Activated CD4-positive, alpha-beta T cell treated with anti-CD3 and anti-CD28 coated beads, Interleukin-2, amount 10 ng/mL, durations not matched to agents 24 days and 14 days (primary cell): ENCODE measurements at places on chromosomes 5 and 9. TPM values are rescaled to one million over a fixed set of nuclear protein-coding genes. Genes with fewer than 3 reads are reported as not detected.

GRCh38 chr5:95619096-95619495, 791 bp upstream of the GPR150 start:
- H3K4me3 ChIP-seq: peak overlapping the region; percentile 91
- peaks cover 13% of the 10 kb centered on the region for H3K36me3 ChIP-seq
- H3K27ac ChIP-seq: no peak overlapping the region
- peaks cover 16% of the 10 kb centered on the region for H3K27me3 ChIP-seq
- no peak for DNase-seq
- H3K4me1 ChIP-seq: peaks cover 38% of the 10 kb centered on the region

DNA sequence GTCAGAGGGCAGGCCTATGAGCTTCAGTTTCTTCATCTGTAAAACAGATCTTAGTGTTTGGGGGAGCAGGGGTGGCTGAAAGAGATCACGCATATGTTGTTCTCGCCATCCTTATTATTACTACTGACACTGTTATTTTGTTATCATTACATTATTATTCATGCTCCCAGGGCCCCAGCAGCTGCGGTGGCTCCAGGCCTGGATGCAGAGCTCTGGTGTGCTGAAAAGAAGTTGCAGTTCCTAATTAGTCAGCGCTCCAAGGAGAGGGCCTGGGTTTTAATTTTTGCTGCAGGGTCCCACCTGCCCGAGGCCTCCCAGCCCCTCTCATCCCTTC, 19.5 kb downstream of the CXXC5 start:
- no peaks in the 10 kb centered on the region for H3K36me3 ChIP-seq
- H3K4me3 ChIP-seq: peak overlapping the region; percentile 66
- DNase-seq: no peak
- H3K27ac ChIP-seq: no peak overlapping the region

The TICAM2 gene
- total RNA-seq: 0.86 and 1.0 TPM in 2 replicates

GRCh38 chr9:17863213-17863883, 284.5 kb downstream of the SH3GL2 start:
- H3K27ac ChIP-seq: no peak overlapping the region
- H3K4me1 ChIP-seq: no peaks in the 10 kb centered on the region
- no peaks in the 10 kb centered on the region for H3K27me3 ChIP-seq
- no peak overlapping the region for H3K4me3 ChIP-seq

GRCh38 chr9:18976221-18976708, 56.7 kb downstream of the SAXO1 start:
- H3K27me3 ChIP-seq: peaks cover 21% of the 10 kb centered on the region
- no peak overlapping the region for H3K4me3 ChIP-seq
- no peak overlapping the region for H3K27ac ChIP-seq
- no peaks in the 10 kb centered on the region for H3K36me3 ChIP-seq
- DNase-seq: no peak

GRCh38 chr5:108642170-108642906, 105.4 kb upstream of the FER start:
- peaks cover 2% of the 10 kb centered on the region for H3K4me1 ChIP-seq
- peaks cover 7% of the 10 kb centered on the region for H3K27me3 ChIP-seq
- H3K4me3 ChIP-seq: no peak overlapping the region
- H3K27ac ChIP-seq: no peak overlapping the region
- DNase-seq: peak; percentile 81

The IFNA2 gene
- not detected in 2 replicates for total RNA-seq

GRCh38 chr9:124221676-124222075, 36.1 kb upstream of the NEK6 start:
- DNase-seq: no peak
- H3K27ac ChIP-seq: no peak overlapping the region
- H3K36me3 ChIP-seq: no peaks in the 10 kb centered on the region
- H3K27me3 ChIP-seq: peaks cover 7% of the 10 kb centered on the region
- no peak overlapping the region for H3K4me3 ChIP-seq

DNA sequence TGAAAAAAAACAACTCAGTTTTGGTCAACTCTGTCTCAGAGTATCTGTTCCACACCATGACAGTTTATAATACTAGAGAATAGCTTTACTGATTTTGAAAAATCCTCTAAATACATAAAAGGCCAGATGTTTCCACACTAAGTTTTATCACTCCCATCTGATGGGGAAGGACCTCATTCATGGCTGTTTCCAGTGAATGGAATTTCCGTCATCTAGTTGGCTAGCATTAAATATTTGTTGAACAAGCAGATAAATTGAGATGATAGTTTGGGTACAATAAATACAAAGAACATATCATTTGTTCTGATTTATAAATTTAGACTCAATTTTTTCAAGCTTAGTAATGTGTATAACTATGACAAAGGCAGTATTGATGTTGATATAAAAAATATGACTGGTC, 408.5 kb downstream of the PTPRD start:
- H3K4me1 ChIP-seq: no peaks in the 10 kb centered on the region
- H3K27ac ChIP-seq: no peak overlapping the region
- DNase-seq: no peak
- no peaks in the 10 kb centered on the region for H3K27me3 ChIP-seq

GRCh38 chr5:1762121-1762882, 37.3 kb downstream of the MRPL36 start:
- H3K27ac ChIP-seq: no peak overlapping the region
- H3K4me3 ChIP-seq: no peak overlapping the region
- DNase-seq: no peak
- peaks cover 7% of the 10 kb centered on the region for H3K27me3 ChIP-seq
- no peaks in the 10 kb centered on the region for H3K36me3 ChIP-seq

The FCN2 gene
- not detected in 2 replicates for total RNA-seq

DNA sequence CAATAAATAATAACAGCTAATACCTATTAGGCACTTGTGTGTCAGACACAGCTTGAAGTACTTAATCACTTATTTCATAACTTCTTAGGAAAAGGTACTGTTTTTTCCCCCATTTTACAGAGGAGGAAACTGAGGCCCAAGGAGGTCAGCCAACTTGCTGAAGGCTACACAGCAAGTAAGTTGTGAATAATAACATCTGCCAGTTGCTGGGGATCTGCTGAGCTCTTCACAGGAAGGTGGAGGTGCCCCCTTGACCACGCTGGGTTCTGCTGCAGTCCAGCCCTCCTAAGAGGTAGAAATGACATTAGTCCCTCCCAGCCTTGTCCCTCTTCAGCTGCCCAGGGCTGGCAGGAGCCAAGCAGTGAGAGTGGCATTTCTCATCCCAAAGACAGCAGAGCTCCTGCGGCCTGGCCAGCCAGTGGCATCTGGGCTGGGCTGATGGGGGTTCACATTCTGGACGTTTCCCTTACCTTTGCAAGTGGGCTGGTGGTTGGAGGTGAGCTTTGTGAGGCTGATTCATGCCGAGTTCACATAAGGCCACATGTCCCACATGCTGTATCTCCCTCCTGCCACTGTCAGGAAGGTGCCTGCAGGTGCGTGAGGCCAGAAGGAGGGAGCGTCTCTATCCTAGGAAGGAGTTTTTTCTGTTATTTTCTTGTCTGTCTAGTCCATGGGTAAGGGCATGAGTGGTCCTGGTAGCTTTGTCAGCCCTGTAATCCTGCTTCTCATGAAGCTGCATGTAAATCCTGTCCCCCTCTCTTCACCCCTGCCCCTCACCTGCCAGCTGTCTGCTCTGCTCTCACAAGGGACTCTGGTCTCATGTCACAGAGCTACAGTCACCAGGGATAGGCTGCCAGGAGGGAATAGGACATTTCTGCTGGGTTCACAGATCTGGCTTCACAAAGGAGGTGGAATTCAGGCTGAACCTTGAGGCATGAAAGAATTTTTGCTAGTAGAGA, 171.7 kb downstream of the MACROH2A1 start:
- DNase-seq: no peak
- H3K36me3 ChIP-seq: no peaks in the 10 kb centered on the region
- no peaks in the 10 kb centered on the region for H3K4me1 ChIP-seq
- peaks cover 13% of the 10 kb centered on the region for H3K27me3 ChIP-seq

The HAND1 gene
- not detected in 2 replicates for total RNA-seq

GRCh38 chr5:6551287-6551954, 81.4 kb downstream of the NSUN2 start:
- no peaks in the 10 kb centered on the region for H3K36me3 ChIP-seq
- H3K27me3 ChIP-seq: peaks cover 3% of the 10 kb centered on the region
- H3K4me3 ChIP-seq: no peak overlapping the region
- no peak for DNase-seq

The LRRC70 gene
- 0.73 and 2.0 TPM in 2 replicates for total RNA-seq

The RNF183 gene
- 0.12 TPM in 1 of 2 replicates, not detected in the other for total RNA-seq

The PPP2CA gene
- 177 and 199 TPM in 2 replicates for total RNA-seq

GRCh38 chr9:119902611-119903010, 533.4 kb upstream of the BRINP1 start:
- H3K4me1 ChIP-seq: no peaks in the 10 kb centered on the region
- no peak overlapping the region for H3K27ac ChIP-seq
- H3K27me3 ChIP-seq: no peaks in the 10 kb centered on the region

GRCh38 chr9:134323741-134324358, 2.4 kb upstream of the RXRA start:
- H3K36me3 ChIP-seq: no peaks in the 10 kb centered on the region
- peak overlapping the region; percentile 67 for H3K4me3 ChIP-seq
- peaks cover 7% of the 10 kb centered on the region for H3K4me1 ChIP-seq
- H3K27me3 ChIP-seq: peaks cover 34% of the 10 kb centered on the region

The C5orf58 gene
- total RNA-seq: not detected in 2 replicates

- DNase-seq: no peak
- H3K4me3 ChIP-seq: no peak overlapping the region
- no peak overlapping the region for H3K27ac ChIP-seq
- H3K4me1 ChIP-seq: no peaks in the 10 kb centered on the region
- H3K36me3 ChIP-seq: no peaks in the 10 kb centered on the region
Observed at GRCh38 chr5:33182986-33183385, 257.8 kb upstream of the TARS1 start.

The SERF1A gene
- 7.3 and 8.8 TPM in 2 replicates for total RNA-seq

The KCTD16 gene
- not detected in 2 replicates for total RNA-seq

The SLC28A3 gene
- 0.44 and 0.54 TPM in 2 replicates for total RNA-seq

The NUTM2G gene
- not detected in 2 replicates for total RNA-seq

- H3K27ac ChIP-seq: no peak overlapping the region
- no peaks in the 10 kb centered on the region for H3K4me1 ChIP-seq
Observed at GRCh38 chr9:134338394-134339182, 12.3 kb downstream of the RXRA start.

- peak overlapping the region; percentile 97 for H3K27ac ChIP-seq
- H3K4me1 ChIP-seq: peaks cover 41% of the 10 kb centered on the region
- no peak for DNase-seq
- peak overlapping the region; percentile 93 for H3K4me3 ChIP-seq
- no peaks in the 10 kb centered on the region for H3K27me3 ChIP-seq
- peaks cover 54% of the 10 kb centered on the region for H3K36me3 ChIP-seq
Observed at GRCh38 chr5:131163276-131164119, 1.6 kb downstream of the HINT1 start.

DNA sequence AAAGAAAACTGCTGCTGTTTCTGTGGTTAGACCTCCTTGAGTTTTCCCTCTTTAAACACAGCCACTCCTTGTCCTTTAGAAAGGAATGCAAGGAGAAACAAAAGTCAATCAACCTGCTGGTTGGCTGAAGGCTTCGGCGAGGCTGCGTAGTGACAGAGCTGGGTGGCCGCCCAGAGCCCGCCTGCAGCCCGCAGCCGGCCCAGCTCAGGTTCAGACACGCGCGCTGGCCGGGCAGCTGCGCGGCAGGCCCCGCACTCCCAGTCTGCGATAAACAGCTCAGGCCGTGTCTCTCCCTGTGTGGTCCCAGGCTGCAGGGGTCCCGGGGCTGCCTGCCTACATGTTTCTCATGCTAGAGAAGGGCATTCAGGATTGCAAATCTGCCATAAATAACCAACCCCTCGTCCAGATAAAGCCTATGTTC, 115.4 kb downstream of the HSD17B3 start:
- peaks cover 18% of the 10 kb centered on the region for H3K27me3 ChIP-seq
- H3K36me3 ChIP-seq: peaks cover 3% of the 10 kb centered on the region

GRCh38 chr5:31581498-31582099, 49.5 kb downstream of the C5orf22 start:
- no peak for DNase-seq
- H3K27me3 ChIP-seq: peaks cover 15% of the 10 kb centered on the region
- no peak overlapping the region for H3K4me3 ChIP-seq
- no peak overlapping the region for H3K27ac ChIP-seq
- H3K4me1 ChIP-seq: no peaks in the 10 kb centered on the region

The ZFAND5 gene
- total RNA-seq: 115 and 121 TPM in 2 replicates

DNA sequence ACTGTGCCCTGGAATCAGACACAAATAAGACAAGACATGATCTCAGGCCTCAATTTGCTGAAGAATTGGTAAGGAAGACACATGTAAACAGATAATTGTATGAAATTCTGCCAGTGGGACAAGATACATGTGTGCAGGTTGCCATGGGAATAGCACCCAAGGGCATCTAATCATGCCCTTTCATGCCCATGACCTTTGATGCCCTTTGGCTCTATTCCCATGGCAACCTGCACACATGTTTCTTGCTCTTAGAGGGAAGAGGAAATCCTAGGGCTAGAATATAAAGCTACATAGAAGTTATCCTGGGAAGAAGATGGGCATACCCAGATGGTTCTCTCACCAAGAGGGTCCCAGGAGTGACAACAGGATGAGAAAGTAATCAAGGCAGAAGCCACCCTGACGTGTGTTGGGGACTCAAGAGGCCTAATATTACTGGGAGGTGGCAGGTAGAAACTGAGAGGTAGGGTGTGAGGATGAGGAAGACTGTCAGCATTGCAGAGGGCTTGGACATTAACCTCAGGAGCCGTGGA, 34.4 kb downstream of the P4HA2 start:
- DNase-seq: peak; percentile 29
- no peak overlapping the region for H3K4me3 ChIP-seq
- no peak overlapping the region for H3K27ac ChIP-seq

The CDO1 gene
- 0.45 and 0.82 TPM in 2 replicates for total RNA-seq

GRCh38 chr9:135455401-135456030, 24.1 kb upstream of the PPP1R26 start:
- H3K27ac ChIP-seq: no peak overlapping the region
- H3K27me3 ChIP-seq: peaks cover 1% of the 10 kb centered on the region
- no peak overlapping the region for H3K4me3 ChIP-seq
- no peaks in the 10 kb centered on the region for H3K4me1 ChIP-seq

- H3K4me3 ChIP-seq: no peak overlapping the region
- H3K36me3 ChIP-seq: no peaks in the 10 kb centered on the region
- no peak for DNase-seq
Observed at GRCh38 chr9:21412107-21412506, 3.2 kb downstream of the IFNA8 start.

- H3K4me3 ChIP-seq: no peak overlapping the region
- peaks cover 28% of the 10 kb centered on the region for H3K36me3 ChIP-seq
- peaks cover 25% of the 10 kb centered on the region for H3K4me1 ChIP-seq
- DNase-seq: peak; percentile 81
Observed at GRCh38 chr5:177491429-177491945, 5.9 kb downstream of the PDLIM7 start.

DNA sequence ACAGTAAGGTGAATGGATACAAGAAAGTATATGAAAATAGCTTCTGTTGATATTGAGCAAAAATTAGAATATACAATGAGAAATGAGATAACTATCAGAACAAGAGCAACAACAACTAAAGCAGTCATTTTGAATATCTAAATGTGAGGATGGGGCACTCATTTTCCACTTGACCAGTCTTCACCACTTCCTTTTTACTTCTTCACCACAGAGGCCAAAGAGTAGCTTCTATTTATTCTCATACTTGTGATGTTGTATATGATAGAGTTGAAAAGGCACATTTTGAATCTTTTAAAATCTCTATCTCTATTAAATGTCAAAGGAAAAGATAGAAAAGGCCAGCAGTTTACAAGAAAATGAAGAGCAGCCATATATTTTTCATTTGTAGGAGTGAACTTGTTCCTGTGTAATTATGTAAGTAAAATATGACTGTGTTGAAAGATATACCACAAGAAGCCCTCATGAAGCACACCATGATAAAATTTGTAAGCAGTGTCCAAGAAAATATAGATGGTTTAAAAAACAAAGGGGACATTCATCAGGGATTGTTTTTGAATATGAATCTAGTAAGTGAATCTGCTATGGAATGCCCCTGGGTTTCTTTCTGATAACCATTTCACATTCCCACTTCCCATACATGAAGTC, 39.2 kb downstream of the ADAMTS19 start:
- no peak for DNase-seq
- H3K27me3 ChIP-seq: no peaks in the 10 kb centered on the region
- no peak overlapping the region for H3K4me3 ChIP-seq
- H3K36me3 ChIP-seq: no peaks in the 10 kb centered on the region
- H3K4me1 ChIP-seq: no peaks in the 10 kb centered on the region
